ENCODE measurements at places on chromosomes 3 and 15. TPM values are rescaled to one million over a fixed set of nuclear protein-coding genes. Genes with fewer than 3 reads are reported as not detected.

DNA sequence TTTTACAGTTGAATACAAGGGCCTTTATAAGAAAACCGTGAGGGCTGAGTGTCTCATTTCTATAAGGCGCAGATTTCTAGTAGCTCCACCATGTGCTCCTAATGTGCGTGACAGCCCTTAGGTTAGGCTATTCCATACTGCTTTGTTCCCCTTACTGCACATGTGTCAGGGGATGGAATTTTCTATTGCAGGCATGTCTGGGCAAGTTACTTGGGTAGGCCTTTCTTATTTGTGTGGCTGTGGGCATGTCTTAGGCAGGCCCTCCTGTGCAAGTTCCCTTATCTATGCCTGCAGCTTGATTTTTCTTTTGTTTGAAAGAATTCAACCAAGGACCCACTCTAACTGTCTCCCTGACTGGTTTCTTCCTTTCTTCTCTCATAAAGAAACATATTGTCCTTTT, 434.2 kb upstream of the CNTN3 start:
- no peak overlapping the region for H3K27ac ChIP-seq
- no peaks in the 10 kb centered on the region for H3K27me3 ChIP-seq
- no peaks in the 10 kb centered on the region for H3K36me3 ChIP-seq
- H3K4me1 ChIP-seq, result no peaks in the 10 kb centered on the region

Gene DENND6A
- 19.3 TPM for polyA plus RNA-seq

- no peaks in the 10 kb centered on the region for H3K4me1 ChIP-seq
- no peaks in the 10 kb centered on the region for H3K27me3 ChIP-seq
- no peak overlapping the region for H3K4me3 ChIP-seq
Measured at GRCh38 chr3:182592747-182593146, 200.6 kb upstream of the ATP11B start.

Gene PLD1
- not detected for polyA plus RNA-seq

Gene ATP13A5
- not detected for polyA plus RNA-seq

DNA sequence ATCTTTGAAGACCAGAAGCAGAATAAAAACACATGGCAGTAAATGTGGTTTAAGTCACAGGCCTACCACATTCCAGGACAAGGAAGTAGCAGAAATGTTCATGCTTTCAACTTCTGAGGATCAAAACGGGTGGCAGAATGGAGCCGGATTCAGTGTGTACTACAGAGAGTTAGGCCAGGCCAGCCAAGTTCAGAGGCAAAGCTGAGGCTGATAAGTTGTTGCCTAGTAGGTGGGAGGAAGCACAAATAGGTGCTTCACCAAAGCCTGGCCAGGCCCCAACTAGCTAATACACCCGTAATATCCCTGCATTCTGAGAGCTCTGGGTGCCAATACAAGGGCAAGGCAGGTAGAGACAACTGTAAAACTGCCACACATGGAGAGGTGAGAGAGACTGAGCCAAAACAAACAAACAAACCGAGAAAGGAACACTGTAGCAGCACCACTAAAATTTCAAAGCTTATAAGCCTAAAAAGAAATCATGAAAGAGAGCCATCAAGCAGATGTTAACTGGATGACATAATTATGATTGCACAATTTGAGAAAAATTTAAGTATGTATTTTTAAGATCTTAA, 156.4 kb upstream of the CBLB start:
- H3K27ac ChIP-seq, result no peak overlapping the region
- no peaks in the 10 kb centered on the region for H3K27me3 ChIP-seq
- no peaks in the 10 kb centered on the region for H3K36me3 ChIP-seq
- H3K4me3 ChIP-seq, result no peak overlapping the region
- no peak for DNase-seq

Gene SLC2A2
- not detected for polyA plus RNA-seq

GRCh38 chr3:29597376-29598008, 316.6 kb downstream of the RBMS3 start:
- no peak overlapping the region for H3K27ac ChIP-seq
- no peaks in the 10 kb centered on the region for H3K36me3 ChIP-seq
- H3K4me3 ChIP-seq, result no peak overlapping the region
- no peaks in the 10 kb centered on the region for H3K27me3 ChIP-seq

GRCh38 chr3:82087958-82088357, 326.5 kb upstream of the GBE1 start:
- H3K4me3 ChIP-seq, result no peak overlapping the region
- peaks cover 11% of the 10 kb centered on the region for H3K4me1 ChIP-seq
- no peaks in the 10 kb centered on the region for H3K27me3 ChIP-seq
- H3K27ac ChIP-seq, result no peak overlapping the region
- no peaks in the 10 kb centered on the region for H3K36me3 ChIP-seq

Gene MASP1
- polyA plus RNA-seq, result not detected

DNA sequence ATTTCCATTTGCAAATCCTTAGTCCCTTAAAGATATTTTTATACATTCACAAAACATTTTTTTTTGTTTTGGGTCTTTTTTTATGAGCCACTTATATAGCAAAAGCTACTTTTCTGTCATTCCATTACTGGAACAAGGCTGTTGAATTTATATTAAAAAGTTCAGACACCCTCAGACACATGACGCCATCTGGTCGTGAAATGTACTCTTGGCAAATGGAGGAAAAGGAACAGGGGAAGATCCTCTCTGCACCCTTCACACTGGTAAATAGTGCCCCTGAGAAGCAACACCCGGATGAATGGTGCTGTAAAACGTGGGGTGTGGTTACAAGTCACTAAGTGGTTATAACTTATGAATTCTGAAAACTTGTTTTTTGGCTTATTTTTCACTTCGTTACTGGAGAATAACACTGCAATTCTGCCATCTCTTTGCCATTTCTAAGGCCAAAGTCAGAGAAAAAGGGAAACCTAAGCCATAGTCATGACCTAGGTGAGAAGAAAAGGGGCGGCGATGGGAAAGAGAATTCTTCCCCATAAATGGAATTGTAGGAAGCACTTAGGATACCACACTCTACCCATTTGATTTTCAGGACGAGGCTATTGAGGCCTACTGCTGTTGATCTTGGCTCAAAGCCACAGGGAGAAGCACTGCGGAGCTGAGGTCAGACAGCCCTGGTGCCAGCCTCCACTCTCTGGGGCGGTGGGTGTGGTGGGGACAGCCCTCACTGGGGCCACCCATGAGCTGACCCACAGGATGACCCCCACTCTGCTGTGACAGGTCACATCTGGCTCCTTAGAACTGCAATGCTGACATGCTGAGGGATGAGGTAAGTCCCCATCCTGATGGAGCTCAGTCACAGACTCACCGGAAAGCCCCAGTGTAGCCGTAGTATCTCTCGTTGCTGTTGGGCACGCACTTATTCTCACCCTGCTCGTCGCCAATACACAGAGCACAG, 21.9 kb downstream of the LTF start:
- H3K4me3 ChIP-seq, result no peak overlapping the region
- no peak overlapping the region for H3K27ac ChIP-seq
- H3K36me3 ChIP-seq, result no peaks in the 10 kb centered on the region
- peaks cover 3% of the 10 kb centered on the region for H3K27me3 ChIP-seq
- H3K4me1 ChIP-seq, result peaks cover 32% of the 10 kb centered on the region
- no peak for DNase-seq

DNA sequence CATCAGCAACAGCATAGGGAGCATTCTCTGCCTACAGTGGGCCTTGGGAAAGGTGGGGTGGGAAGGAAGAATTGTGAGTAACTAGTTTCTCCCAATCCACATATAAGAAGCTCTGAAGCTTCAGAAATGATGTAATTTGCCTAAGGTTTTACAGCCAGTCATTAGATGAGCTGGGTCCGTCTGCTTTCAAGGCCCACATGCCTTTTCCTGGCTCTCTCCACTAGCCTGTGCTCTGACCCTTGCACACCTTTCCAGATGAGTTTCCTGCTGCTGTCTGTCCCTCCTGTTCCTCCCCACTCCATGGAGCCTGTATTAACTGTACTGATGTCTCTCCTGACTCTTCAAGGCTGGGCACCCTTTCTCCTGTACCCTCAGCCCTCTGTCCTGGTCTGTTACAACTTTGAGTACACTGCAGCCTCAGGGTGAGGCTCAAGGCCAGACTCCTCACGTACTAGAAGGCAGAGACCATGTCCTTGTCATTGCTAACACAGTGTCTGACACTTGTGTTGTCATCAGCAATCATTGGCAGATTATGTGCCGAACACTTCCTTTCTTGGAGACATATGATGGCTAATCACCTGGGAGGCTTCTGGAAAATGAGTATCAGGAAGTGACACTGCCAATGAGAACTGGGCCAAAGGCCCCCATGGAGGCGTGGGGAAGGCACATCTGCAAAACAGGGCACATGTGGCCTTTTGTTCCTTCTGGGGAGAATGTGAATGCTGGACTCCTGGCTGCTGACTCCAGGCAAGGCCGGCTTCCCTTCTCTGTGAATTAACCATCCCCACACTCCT, 6.6 kb downstream of the TM6SF1 start:
- no peaks in the 10 kb centered on the region for H3K27me3 ChIP-seq
- peaks cover 3% of the 10 kb centered on the region for H3K4me1 ChIP-seq
- no peak overlapping the region for H3K4me3 ChIP-seq

DNA sequence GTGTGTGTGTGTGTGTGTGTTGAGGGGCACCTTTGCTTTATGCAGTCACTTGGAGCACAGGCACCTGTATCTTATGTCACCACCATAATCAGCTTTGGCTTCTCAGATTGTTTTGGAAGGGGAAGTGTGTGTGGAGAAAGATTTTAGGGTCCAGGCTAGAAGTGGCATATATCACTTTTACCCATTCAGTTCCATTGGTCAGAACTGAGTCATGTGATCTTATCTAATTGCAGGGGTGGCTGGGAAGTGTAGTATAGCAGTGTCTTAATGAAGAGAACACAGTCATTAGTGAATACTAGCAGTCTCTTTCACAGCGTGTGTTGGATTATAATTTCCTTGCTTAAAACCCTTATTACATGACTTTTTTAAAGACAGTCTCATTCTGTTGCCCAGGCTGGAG, 20.6 kb downstream of the NCK1 start:
- DNase-seq, result no peak
- H3K27ac ChIP-seq, result no peak overlapping the region
- no peaks in the 10 kb centered on the region for H3K36me3 ChIP-seq
- H3K4me3 ChIP-seq, result no peak overlapping the region
- H3K27me3 ChIP-seq, result no peaks in the 10 kb centered on the region

DNA sequence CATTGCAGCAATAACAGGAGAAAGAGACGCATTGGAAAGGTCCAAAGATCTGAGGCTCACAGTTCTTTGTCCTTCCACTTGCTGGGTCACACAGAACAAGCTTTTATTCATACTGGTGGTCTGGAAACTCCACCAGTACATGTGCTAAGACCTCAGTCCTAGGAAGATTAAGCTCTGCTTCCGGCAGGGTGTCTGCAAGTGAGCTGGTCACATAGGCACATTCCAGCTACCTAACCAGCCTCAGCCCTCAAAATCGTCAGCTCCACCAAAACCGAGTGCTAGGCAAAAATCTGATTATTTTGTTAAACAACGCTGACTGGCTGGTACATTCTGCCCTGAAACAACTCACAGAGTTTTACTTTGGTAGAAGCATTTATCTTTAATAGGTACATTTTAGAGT, 2.2 kb downstream of the ZBED2 start:
- no peak overlapping the region for H3K4me3 ChIP-seq
- peaks cover 24% of the 10 kb centered on the region for H3K4me1 ChIP-seq
- DNase-seq, result no peak
- H3K27me3 ChIP-seq, result no peaks in the 10 kb centered on the region

Gene LIPH
- not detected for polyA plus RNA-seq

DNA sequence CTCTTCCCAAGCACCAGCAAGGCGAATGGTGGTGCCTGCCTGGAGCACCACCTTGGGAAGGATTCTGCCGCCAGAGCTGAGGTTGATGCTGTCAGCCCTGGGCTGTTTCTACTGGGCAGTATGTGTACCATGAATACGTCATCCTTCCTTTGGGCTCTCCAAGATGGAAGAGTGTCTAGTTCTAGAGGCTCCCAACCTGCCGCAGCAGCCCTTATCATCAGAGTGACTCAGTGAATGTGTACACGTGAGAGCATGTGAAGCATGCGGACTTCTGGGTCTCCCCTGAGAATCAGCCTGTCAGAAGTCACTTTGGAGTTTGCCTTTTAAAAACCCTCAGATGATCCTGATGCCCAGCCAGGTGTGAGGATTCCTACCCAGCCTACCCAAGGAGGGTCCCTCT, 20.9 kb downstream of the PLA2G4D start:
- H3K4me1 ChIP-seq, result no peaks in the 10 kb centered on the region
- DNase-seq, result no peak
- H3K27ac ChIP-seq, result no peak overlapping the region

- no peak overlapping the region for H3K27ac ChIP-seq
- H3K27me3 ChIP-seq, result no peaks in the 10 kb centered on the region
- DNase-seq, result no peak
- H3K36me3 ChIP-seq, result no peaks in the 10 kb centered on the region
- no peaks in the 10 kb centered on the region for H3K4me1 ChIP-seq
Measured at GRCh38 chr3:98460220-98460619, 2.8 kb upstream of the OR5K1 start.

Gene TIMP4
- polyA plus RNA-seq, result not detected

Gene PPIB
- 422 TPM for polyA plus RNA-seq

- H3K27me3 ChIP-seq, result peaks cover 20% of the 10 kb centered on the region
- no peak overlapping the region for H3K4me3 ChIP-seq
- no peak for DNase-seq
- H3K4me1 ChIP-seq, result no peaks in the 10 kb centered on the region
Measured at GRCh38 chr3:167350245-167350862, 29.7 kb downstream of the ZBBX start.

DNA sequence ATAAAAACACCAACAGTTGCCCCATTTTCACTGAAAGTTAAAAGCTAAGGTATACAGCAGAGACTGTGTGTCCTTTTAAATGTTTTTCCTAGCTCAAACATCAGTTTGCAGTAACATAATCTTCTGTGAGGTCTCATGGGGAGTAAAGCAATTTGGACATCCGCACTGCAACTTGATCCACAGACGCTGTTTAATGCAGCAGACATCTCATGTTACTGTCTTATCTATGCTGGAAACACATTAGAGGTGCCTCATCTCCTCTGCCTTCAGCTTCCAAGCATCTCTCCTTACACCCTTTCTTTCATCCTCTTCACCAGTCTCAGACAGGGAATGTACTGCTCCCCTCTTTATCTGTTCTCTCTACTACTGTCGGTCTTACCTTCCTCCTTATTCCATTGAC, 53.7 kb upstream of the ATP11B start:
- no peaks in the 10 kb centered on the region for H3K4me1 ChIP-seq
- no peak overlapping the region for H3K4me3 ChIP-seq
- H3K27me3 ChIP-seq, result peaks cover 17% of the 10 kb centered on the region
- H3K27ac ChIP-seq, result no peak overlapping the region

DNA sequence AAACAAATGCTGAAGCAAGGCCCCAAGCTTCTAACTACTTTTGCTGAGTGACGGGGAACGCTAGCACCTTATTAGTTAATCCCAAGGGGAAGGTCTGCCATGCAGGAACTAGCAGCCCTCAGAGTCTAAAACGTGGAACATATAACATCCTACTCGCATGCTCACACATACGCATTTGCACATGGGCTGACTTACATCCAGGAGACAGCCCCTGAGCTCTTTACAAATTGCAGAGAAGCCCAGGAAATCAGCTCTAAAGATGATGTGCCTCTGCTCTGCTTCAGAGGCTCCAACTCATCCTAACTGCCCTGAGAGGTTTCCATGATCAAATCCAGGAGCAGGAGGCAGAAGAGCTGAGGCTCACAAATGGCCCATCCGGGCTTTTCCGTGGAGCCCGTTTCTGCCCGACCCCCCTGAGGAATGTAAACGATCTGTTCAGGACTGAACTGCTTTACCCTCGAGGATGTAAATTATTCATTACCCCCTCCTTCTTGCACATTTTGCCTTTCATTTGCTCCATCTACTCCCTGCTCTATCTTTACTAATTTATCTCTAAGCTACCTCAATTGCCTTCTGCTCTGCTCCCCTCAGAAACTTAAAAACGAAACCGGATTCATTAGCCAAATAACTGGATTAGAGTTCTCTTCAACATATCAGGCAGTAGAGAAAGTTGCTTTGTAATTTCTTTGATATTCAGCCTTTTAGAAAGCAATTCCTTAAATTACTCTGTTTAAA, 141.9 kb upstream of the CCDC54 start:
- H3K27me3 ChIP-seq, result peaks cover 5% of the 10 kb centered on the region
- no peak for DNase-seq
- no peak overlapping the region for H3K27ac ChIP-seq
- H3K36me3 ChIP-seq, result no peaks in the 10 kb centered on the region
- H3K4me1 ChIP-seq, result peaks cover 9% of the 10 kb centered on the region

Measured in naive B cell (primary cell).